Femur (tissue), 1 donor: ENCODE measurements at places on chromosomes 1 and 21.
A peak's percentile ranks its signal among the peaks of the same experiment; 100 is the strongest.

- no peak for DNase-seq
These were observed 6.1 kb downstream of the KIF26B start for GRCh38 chr1:245160741-245161400.

DNA sequence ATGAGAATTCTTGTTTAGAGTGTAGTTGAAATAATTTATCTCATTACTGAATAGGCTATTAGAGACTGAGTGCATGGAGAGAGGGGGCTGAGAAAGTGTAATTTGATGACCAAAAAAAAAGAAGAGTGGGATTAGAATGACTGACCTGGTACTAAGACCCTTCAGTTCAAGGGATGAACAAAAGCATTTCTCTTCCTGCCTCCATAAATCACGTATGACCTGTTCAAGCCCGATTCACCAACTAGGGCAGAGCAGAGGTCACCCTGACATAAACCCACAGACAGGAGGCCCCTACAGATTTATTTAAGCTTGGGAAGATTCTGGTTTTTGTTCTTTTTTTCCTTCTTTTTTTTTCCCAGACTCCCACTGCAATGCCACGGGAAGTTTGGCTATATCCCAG, 123.7 kb upstream of the COP1 start:
- no peak for DNase-seq

GRCh38 chr1:229553621-229554130, 4.8 kb downstream of the ABCB10 start:
- no peak for DNase-seq

DNA sequence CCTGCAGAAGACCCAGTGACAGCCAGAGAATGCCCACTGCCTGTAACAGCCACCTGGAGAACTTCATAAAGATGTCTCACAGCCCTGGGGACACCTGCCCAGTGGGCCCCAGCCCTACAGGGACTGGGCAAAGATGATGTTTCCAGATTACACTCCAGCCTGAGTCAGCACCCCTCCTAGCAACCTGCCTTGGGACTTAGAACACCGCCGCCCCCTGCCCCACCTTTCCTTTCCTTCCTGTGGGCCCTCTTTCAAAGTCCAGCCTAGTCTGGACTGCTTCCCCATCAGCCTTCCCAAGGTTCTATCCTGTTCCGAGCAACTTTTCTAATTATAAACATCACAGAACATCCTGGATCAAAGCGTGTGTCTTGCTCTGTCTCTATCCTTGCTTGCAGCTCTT, 14.7 kb upstream of the PINK1 start:
- DNase-seq, result no peak

DNA sequence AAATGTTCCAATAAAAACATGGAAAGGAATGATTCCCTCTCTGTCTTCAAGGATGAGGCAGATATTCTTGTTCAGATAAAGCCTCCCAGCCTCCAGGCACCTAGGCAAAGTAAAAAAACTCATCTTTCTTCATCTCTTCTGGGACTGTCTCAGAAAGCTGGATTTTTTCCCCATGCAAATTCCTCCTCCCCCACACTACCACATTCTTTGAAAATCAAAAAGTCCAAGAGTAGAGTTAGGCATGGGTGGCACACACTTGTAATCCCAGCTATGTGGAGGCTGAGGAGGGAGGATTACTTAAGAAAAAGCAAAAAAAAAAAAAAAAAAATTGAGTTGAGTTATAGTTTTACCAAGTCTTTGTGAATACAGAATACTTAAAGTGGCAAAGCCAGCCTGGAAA, 82.8 kb downstream of the GLUL start:
- no peak for DNase-seq

GRCh38 chr21:23003951-23004350, 2005.7 kb downstream of the NCAM2 start:
- no peak for DNase-seq

- no peak for DNase-seq
These were observed 5.6 kb upstream of the ZNF496 start for GRCh38 chr1:247337250-247337746.

- no peak for DNase-seq
These were observed 29.1 kb upstream of the ACTL8 start for GRCh38 chr1:17725811-17726582.

GRCh38 chr1:230073371-230074035, 6.5 kb downstream of the GALNT2 start:
- DNase-seq, result peak; percentile 18

DNA sequence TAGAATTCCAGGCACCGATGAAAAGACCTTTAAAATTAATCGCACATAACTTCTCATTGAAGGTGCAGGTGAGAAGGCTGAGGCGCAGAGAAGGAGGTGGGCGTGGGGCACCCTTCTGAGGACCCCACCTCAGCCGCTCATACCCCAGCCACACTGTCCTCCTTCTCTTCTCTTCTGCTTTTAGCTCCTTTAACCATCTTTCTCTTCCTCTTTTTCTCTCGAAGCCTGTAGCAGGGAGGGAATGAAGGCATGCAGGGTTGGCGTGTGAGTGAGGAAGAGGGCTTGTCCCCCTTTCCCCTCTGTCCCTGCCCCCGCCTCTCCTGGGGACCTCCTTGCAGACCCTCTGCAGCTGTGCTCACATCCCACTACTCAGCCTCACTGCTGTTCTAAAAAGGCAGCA, 57.8 kb upstream of the CACNA1E start:
- DNase-seq, result no peak

GRCh38 chr1:152962876-152963415, 7.5 kb upstream of the SPRR4 start:
- no peak for DNase-seq
